ENCODE measurements at places on chromosomes 16 and 17.

DNA sequence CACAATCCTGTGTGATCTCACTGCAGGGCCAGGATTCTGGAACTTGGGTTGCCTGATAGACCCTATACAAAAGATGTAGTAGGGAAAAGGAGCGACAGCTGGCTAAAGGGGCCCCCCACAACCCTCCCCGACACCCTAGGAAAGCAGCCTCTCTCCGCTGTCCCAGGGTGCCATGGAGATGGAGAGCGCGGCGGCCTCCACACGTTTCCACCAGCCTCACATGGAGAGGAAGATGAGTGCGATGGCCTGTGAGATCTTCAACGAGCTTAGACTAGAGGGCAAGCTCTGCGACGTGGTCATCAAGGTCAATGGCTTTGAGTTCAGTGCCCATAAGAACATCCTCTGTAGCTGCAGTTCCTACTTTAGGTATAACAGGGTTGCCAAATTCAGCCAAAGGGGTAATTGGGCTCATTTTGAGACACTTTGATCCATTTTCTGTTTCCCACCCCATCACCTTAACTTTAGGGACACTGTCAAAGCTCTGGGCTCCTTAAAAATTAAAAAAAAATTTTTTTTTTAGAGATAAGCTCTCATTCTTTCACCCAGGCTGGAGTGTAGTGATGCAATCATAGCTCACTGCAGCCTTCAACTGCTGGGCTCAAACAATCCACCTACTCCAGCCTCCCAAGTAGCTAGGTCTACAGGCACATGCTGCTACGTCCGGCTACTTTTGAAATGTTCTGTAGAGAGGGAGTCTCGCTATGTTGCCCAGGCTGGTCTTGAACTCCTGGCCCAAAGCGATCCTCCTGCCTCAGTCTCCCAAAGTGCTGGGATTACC lies at the start of gene KLHL10:
Gene KLHL10 (plus strand): TSS at position 65 of the 778 bp plus-strand sequence. CDS start 108 bp downstream, at position 173.
- DNase-seq, result no peak

- no peak for DNase-seq
Measured at GRCh38 chr16:7585705-7586104, 253.1 kb downstream of the RBFOX1 start.

DNA sequence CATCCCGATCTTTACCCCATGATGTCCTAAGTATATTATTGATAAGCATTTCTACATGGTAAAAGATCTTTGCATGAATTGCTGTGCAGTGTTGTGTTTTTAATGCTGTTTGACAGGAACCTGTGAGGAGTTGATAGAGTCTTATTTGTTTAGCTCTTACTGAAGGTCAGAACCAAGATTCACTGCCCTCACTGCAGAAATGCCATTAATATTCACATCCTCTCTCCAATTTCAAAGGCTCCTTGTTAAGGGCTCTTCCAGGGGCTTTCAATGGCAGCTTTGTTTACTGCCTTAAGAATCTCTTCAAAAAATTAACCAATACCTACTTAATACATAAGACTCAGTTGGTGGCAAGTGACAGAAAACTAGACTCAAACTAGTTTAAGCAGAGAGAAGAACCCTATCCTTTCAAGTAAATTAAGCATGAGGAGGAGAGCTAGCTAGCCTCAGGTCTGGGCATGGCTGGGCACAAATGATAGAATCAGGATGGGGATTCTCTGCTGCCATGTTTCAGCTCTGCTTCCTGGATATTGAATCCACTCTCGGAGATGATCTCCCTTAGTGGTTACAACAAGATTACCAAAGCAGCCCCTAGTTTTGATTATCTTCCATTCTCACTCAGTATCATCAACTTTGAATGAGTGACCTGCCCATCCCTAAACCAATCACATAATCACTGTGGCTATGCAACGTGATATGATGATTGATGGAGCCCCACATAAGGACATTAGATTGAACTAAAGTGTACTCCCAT lies 311.8 kb downstream of the CDH11 start:
- DNase-seq, result no peak

- peak; percentile 78 for DNase-seq
Measured at GRCh38 chr16:12062343-12063003, 85.9 kb downstream of the SNX29 start.

DNA sequence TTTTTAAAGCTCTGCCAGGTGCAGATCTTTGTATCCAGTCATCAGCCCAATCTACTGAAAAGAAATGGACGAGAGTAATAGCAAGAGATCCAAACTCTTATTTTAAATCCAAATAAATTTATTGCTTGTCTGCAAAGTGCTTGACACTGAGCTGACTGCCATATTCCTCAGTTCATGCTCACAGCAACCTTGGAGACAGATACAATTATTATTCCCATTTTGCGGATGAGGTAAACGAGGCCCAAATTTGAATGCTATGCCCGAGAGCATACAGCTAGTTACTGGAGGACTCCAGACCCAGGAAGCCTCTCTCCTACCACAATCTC lies 620 bp downstream of the NOB1 start:
- DNase-seq, result no peak

DNA sequence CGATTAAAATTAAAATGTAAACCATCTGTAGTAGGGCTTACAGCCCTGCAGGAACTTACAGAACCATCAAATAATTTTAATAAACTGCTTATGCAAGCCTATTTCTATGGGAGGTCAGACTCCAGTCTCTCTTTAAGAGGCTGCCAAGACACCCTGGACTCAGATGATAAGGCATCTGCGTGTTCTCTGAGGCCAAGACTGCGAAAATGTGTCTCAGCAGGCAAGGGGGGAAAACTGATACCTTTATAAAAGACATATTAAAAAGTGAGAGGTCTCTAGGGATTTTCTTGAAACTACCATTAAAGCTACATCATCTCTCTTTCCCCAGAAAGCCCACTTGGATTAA lies 32.2 kb downstream of the MPHOSPH6 start:
- DNase-seq, result no peak
